CD8-positive, alpha-beta T cell (primary cell): ENCODE measurements at places on chromosomes 7 and 10.

DNA sequence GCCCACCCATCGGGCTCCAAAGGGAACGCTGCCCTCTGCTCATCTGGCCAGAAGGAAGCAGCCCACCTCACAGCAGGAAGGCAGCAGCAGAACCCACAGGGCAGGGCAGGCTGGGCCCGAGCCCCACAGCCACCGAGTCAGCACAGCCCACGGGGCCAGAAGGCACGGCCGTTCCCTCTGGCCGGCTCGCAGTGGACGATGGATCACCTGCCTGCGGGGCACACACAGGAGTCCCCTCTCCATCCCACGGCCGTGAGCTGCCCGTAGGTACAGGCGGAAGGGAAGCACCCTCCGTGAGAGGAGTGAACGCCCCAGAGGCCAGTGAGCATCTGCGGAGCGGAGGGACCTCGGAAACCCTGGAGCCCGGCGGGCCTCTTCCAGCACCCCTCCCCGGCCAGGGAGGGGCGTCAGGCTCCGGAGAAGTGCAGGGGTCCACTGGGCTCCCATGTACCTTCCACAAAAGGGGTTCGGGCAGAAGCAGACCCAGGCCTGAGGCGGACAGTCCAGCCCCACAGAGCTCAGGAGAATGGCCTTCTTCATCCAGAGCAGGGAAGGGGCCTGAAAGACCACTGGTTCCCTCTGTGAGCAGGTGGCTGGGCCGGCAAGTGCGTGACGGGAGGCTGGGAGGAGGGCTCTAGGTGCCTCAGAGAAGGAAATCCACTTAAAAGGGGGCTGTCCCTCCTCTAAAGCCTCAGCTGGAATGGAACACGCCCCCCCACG, 11.7 kb downstream of the NUDT1 start:
- DNase-seq: no peak

GRCh38 chr10:21497177-21497807, 28.2 kb downstream of the SKIDA1 start:
- DNase-seq: no peak

- DNase-seq: no peak
These were observed 63.7 kb downstream of the TRUB1 start for GRCh38 chr10:115001506-115002381.

GRCh38 chr7:123665896-123666295, 10.2 kb downstream of the LMOD2 start:
- no peak for DNase-seq

DNA sequence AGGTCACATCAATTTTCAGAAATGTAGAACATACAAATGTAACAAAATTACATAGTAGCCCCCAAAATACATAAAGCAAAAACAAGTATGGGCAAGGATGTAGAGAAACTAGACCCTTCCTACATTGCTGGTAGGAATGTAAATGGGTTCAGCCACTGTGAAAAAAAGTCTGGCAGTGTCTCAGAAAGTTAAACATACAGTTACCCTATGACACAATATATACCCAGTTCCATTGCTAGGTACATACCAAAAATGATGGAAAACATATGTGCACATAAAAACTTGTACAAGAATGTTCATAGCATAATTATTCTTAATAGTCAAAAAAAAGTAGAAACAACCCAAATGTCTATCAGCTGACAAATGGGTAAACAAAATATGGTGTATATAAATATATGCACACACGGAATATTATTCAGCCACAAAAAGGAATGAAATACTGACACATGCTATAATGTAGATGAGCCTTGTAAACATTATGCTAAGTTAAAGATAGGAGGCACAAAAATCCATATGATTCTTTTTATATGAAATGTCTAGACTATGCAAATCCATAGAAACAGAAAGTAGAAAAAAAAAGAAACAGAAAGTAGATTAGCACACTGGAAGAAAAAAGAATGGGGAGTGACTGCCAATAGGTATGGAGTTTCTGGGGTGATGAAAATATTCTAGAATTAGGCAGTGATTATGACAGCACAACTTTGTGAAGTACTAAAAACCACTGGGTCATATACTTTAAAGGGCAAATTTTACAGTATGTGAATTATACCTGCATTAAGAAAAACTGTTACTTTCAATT, 13.5 kb downstream of the HERPUD2 start:
- no peak for DNase-seq
